ENCODE measurements at places on chromosomes 16 and 17. TPM values are rescaled to one million over a fixed set of nuclear protein-coding genes. Genes with fewer than 3 reads are reported as not detected.

- H3K4me3 ChIP-seq, result no peak overlapping the region
- H3K4me1 ChIP-seq, result peaks cover 7% of the 10 kb centered on the region
- no peaks in the 10 kb centered on the region for H3K36me3 ChIP-seq
- DNase-seq, result no peak
- no peak overlapping the region for H3K27ac ChIP-seq
These were observed 77.6 kb downstream of the PRKCA start for GRCh38 chr17:66379996-66380395.

The SEPTIN12 gene
- not detected for polyA plus RNA-seq

GRCh38 chr16:24639769-24640168, 89.7 kb upstream of the TNRC6A start:
- H3K27me3 ChIP-seq, result no peaks in the 10 kb centered on the region
- DNase-seq, result no peak
- no peaks in the 10 kb centered on the region for H3K36me3 ChIP-seq

DNA sequence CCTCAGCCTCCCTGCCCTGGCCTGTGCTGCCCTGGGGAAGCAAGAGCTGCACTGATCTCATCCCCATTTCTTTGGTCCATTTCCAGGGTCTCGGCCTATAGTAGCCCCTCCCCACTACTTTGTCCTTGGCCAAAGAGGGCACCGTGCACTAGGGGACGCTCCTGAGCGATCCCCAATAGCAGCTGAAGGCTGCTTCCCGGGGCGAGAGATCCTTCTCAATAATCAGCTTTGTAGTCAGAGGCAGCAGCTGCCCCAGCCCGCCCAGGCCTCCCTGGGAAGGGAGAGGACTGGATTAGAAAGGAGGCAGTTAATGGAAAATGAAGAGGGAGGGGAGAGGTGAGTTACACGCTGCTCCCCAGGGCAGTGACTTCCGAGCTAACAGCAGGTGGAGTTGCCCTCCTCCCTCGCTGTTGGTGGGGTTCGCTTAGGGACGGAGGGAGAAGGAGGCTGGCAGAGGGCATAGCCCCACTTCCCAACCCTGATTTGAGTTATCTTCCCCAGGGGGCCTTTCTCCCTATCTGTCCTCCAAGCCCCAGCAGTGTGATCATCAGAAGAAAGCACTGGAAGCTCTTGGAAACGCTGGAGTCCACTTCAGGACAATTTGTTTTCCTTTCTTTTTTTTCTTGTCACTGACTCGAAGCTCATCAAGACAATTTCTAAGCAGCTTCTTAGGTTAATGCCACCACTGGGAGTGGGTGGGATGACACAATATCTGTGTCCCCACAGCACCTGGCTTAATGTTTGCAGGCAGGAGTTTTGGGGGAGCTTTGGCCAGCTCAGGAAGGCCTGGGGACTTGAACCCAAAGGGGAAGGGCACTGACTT, 2.6 kb downstream of the MXRA7 start:
- H3K27ac ChIP-seq, result peak overlapping the region; percentile 95
- H3K4me1 ChIP-seq, result peaks cover 34% of the 10 kb centered on the region
- no peak for DNase-seq
- no peaks in the 10 kb centered on the region for H3K27me3 ChIP-seq
- no peak overlapping the region for H3K4me3 ChIP-seq
- no peaks in the 10 kb centered on the region for H3K36me3 ChIP-seq

DNA sequence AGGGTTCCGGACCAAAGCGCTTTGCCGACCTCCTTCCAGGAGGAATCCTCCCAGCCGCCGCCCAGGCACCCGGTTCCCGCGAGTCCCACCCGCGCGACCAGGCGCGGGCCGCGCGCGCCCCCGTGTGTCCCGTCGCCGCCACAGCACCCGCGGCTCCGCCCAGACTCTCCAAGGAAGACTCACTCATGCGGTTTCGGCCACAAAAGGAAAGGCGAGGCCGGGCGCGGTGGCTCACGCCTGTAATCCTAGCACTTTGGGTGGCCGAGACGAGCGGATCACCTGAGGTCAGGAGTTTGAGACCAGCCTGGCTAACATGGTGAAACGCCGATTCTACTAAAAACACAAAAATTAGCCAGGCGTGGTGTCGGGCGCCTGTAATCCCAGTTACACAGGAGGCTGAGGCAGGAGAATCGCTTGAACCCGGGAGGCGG, 3.5 kb upstream of the PKMYT1 start:
- H3K4me1 ChIP-seq, result peaks cover 15% of the 10 kb centered on the region
- peak; percentile 86 for DNase-seq
- no peaks in the 10 kb centered on the region for H3K27me3 ChIP-seq
- no peak overlapping the region for H3K4me3 ChIP-seq

GRCh38 chr16:66389256-66390176, 23.0 kb downstream of the CDH5 start:
- H3K36me3 ChIP-seq, result no peaks in the 10 kb centered on the region
- no peak overlapping the region for H3K27ac ChIP-seq
- H3K4me1 ChIP-seq, result no peaks in the 10 kb centered on the region
- H3K27me3 ChIP-seq, result no peaks in the 10 kb centered on the region
- DNase-seq, result no peak
- no peak overlapping the region for H3K4me3 ChIP-seq

DNA sequence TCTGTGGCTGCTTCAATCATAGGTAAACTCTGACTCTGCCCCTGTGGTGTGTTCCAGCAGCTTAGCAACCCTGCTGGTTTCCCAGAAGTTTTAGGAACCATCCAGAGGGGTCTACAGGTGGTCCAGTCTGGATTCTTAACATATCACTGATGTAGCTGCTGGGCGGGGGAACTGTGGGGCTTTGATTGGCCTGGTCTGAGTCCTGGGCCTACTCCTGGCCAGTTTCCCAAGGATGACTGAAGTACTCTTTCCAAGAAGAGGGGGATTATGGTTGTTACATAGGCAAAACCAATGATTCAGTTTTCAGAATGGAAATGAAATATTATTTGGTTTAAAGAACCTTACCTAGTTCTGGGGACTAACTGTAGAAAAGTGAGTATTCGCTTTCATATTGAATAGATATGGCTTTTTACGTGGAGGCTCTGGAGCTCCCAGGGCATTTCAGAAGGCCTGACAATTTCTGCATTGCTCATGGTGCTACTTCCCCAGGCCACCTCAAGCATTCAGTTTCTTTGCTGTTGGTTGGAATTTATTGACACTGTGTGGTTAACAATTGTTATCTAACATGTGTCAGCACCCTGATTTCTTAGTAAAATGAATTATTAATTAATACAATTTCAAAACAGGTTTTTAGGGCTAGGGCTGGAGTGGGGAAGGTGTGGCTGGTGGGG, 38.4 kb downstream of the EPN2 start:
- H3K27ac ChIP-seq, result no peak overlapping the region
- H3K4me3 ChIP-seq, result no peak overlapping the region
- no peaks in the 10 kb centered on the region for H3K4me1 ChIP-seq
- H3K27me3 ChIP-seq, result no peaks in the 10 kb centered on the region
- H3K36me3 ChIP-seq, result no peaks in the 10 kb centered on the region

DNA sequence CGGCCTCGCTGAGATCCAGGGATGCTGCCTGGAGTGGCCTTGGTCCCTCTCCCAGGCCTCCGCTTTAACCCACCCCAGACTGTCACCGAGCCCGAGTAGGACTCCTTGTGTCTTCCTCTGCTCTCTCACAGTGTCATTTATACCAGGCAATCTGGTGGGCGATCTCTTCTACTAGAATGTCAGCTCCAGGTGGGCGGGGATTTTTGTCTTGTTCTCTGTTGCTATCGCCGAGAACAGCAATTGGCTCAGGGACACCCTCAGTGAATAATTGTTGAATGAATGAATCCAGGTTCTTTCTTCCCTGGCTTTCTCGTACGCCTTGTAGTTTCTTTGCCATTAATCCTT, 591 bp downstream of the DHX38 start:
- H3K4me3 ChIP-seq, result peak overlapping the region; percentile 60
- DNase-seq, result peak; percentile 35
- H3K4me1 ChIP-seq, result peaks cover 18% of the 10 kb centered on the region
- H3K27ac ChIP-seq, result peak overlapping the region; percentile 86

DNA sequence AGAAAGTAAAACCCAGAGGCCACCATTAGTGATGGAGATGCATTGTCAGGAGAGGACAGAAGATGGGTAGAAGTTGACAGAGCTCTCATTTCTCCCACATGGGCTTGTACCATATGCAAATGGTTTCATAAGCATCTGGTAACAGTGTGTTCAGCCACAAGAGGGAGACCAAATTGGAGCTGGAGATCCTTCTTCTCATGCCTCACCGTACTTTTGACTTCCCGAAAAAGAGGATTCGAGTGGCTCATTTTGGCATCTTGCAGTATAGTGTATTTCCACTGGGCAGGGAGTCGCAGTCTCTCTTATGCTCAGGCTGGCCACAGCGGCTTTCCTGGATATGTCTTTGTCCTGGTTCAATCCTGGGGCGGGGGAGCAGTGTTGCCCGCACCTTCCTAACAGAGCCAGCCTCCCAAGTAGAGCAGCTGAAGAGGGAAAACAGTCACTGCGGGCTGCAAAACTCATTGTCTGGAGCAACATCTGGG, 23.8 kb downstream of the TBC1D3B start:
- H3K27me3 ChIP-seq, result peaks cover 14% of the 10 kb centered on the region
- no peaks in the 10 kb centered on the region for H3K4me1 ChIP-seq
- no peak overlapping the region for H3K27ac ChIP-seq
- no peak for DNase-seq

DNA sequence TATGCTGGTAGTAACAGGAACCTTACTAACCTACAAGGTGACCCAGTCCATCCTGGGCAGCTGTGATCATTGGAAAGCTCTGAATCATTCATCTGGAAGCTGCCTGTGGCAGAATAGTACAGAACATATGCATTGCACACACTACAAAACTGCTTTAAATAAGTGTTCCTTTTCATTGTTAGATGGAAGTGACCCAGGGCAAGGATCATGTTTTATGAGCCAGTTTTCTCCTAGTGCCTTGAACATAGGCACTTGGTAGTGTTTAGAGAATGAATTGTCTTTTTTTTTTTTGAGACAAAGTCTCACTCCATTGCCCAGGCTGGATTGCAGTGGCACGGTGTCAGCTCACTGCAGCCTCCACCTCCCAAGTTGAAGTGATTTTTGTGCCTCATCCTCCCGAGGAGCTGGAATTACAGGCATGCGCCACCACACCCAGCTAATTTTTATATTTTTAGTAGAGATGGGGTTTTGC, 55.4 kb downstream of the TENT4B start:
- peak overlapping the region; percentile 32 for H3K27ac ChIP-seq
- H3K4me1 ChIP-seq, result peaks cover 48% of the 10 kb centered on the region
- no peak for DNase-seq
- no peaks in the 10 kb centered on the region for H3K36me3 ChIP-seq

GRCh38 chr16:2042171-2042985, 5.3 kb downstream of the NTHL1 start:
- no peaks in the 10 kb centered on the region for H3K36me3 ChIP-seq
- no peak overlapping the region for H3K4me3 ChIP-seq
- H3K27me3 ChIP-seq, result no peaks in the 10 kb centered on the region
- DNase-seq, result no peak

The KRT222 gene
- polyA plus RNA-seq, result 2.1 TPM

DNA sequence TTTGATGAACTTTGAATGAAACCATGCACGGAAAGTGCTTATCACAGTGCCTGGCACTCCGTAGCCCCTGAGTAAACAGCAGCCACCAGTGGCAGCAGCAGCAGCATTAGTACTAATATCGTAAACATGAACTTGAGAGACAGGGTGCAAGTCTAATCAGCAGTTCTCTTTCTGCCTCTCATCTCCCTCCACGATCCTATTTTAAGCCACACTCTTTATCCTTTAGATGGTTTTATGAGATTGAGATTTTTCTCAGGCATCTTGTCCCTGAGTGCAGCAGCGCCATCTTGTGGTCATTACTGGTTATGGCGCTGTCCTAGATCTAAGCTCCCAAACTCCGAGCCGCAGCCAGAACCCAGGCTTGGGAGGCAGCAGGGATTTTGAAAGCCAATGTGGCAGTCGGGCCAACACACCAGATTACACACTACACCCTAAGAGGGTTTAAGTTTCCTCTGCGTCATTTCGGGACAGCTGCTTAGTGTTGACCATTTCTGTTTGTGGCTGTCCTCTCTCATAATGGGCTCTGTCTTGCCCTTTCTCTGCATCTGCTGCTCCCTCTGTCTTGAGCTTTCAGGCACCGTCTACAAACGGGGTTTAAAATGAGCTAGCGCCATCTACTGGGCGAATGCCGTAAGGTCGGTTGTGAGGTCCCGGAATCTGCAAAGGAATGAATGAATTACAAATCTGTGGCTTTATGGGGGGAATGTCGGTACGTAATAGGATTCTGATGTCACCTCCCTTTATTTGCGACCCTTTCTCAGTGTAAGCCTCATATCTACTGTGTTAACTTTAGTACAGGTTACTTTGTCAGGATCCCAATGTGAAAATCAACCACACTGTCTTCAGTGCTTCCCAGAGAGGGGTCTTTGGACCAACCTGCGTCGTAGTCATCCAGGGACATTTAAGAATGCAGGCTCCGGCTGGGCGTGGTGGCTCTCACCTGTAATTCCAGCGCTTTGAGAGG, 64.5 kb downstream of the CYLD start:
- no peaks in the 10 kb centered on the region for H3K27me3 ChIP-seq
- H3K36me3 ChIP-seq, result no peaks in the 10 kb centered on the region
- H3K27ac ChIP-seq, result peak overlapping the region; percentile 35
- DNase-seq, result peak; percentile 92
- peak overlapping the region; percentile 21 for H3K4me3 ChIP-seq

The DHRS7C gene
- 0.19 TPM for polyA plus RNA-seq

GRCh38 chr16:87295259-87295658, 21.9 kb downstream of the C16orf95 start:
- H3K27ac ChIP-seq, result no peak overlapping the region
- no peaks in the 10 kb centered on the region for H3K36me3 ChIP-seq
- no peaks in the 10 kb centered on the region for H3K4me1 ChIP-seq
- no peak overlapping the region for H3K4me3 ChIP-seq
- H3K27me3 ChIP-seq, result no peaks in the 10 kb centered on the region

All from hepatocyte (in vitro differentiated cells).